ENCODE measurements at places on chromosomes 3 and 15.

- DNase-seq = no peak
Observed at GRCh38 chr3:150626148-150626930, 23.2 kb downstream of the SELENOT start.

DNA sequence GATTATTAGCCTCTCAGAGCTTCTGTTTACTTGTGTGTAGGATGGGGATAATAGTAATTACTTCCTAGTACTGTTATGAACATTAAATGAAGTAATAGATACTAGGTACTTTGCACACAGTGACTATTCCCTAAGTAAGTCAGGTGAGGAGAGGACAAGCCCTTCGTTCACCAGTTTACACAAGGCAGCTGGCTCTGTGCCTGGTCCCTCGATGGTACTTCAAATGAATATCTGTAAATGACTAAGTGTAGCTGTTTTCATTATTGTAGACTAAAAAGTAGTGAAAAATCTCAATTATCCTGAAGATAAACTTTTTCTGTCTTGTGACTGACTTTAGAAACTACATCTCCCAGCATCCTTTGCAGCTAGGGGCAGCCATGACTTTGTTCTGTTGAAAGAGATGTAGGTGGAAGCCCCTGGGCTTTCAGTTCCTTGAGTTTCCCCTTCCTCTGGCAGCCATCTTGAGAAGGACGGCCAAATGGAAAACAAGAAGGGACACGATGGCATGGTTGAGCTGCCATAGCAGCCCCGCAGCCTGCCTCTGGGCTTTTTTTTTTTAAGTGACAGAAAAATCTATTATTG lies 11.7 kb upstream of the WNT7A start:
- no peak for DNase-seq

DNA sequence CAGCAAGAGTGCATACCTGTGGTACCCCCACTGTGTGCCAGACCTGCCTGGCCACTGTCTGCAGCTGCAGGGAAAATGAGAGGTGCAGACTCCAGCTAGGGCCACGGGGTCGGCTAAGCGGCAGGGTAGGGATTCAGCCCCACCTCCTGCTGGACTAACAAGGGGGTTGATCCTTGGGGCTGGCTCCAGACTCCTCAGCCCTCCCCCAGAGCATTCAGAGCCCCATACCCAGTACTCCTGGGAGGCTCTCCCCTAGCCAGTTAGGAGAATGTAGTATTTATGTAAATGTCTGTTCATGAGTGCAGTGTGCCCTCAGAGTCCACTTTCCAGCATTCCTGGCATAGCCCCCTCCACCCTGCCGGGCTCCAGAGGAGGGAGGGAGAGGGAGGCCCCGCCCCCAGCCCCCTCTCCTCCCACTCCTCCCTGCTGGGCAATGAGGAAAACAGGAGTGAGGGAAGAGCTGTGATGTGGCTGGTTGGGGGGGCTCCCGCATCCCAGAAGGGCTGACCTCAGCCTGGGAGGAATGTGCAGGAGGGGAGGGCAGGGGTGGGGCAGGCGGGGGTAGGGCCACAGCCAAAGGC lies 4.5 kb upstream of the SEMA3B start:
- no peak for DNase-seq

GRCh38 chr15:58573270-58573669 lies 141.5 kb downstream of the LIPC start:
- no peak for DNase-seq

- DNase-seq = no peak
Observed at GRCh38 chr3:171173736-171174135, 147.2 kb upstream of the SLC2A2 start.

- no peak for DNase-seq
Observed at GRCh38 chr3:182567700-182568099, 225.6 kb upstream of the ATP11B start.

DNA sequence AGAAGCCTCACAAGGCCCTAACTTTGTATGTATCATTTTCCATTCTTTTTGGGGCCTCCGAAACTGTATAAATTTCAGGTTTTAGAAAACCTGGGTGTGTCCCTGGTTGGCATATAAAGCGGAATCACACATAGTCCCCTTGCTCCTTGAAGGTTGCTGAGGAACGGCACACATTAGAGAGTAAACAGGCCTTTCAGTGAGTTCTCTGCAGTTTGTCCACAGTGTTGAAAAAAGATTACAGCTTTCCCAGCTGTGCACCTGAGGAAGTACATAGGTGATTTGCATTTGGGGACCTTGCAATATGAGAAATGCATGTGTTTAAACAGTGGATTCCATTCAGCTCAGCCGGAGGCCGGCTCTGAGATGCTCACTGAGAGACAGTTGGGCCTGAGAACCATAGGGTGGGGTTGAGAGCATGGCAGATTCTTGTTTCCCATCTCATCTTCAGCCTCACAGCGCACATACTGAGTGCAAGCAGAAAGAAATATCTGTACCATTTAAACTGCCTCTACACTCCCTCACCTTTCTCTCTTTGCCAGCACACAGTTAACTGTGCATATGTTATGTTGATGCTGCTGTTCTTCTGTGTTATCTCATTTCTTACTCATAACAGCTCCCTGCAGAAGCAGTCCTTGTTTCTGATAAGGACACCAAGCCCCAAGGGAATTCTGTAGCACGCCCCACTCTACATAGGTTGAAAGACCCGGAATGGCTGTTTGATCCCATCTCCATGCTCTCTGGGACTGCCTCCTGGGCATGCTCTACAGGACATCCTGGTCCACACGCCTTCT lies 60.4 kb downstream of the BOC start:
- DNase-seq = no peak

DNA sequence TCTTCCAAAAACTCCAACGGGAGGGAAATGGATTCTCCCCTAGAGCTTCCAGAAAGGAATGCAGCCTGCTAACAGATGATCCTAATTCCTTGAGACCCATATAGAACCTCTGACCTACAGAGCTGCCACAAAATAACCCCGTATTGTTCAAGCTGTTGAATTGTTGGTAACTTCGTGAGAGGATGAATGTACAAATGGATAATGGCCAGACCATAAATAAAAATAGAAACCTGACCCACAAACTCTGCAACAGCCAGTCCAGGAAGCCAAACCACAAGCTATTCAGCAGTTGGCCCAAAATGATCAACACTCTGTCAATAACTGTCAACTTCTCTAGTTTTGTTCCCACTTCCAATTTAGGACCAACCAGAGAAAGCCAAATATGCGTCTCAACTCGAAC lies 414.0 kb upstream of the ZNF717 start:
- DNase-seq = no peak

GRCh38 chr3:123584284-123584987 lies 417 bp downstream of the HACD2 start:
- DNase-seq = peak; percentile 2

DNA sequence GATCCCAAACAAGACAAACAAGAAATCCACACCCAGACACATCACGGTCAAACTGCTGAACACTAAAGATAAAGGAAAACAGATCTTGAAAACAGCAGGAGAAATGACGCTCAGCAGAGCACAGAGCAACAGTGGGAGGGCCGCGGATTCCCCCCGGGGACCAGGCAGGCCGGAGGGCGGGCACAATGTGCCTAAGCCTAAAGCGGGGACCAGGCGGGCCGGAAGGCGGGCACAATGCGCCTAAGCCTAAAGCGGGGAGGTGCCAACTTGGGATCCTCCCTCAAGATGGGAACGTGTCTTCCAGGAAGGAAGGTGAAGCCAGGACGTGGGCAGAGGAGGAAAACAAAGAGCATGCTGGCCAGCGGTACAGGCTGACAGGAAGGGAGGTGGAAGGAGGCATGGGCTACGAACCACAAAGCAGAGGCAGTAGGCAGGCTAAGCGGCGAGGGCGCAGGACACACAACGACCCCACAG lies 31.1 kb downstream of the CYFIP1 start:
- DNase-seq = no peak

DNA sequence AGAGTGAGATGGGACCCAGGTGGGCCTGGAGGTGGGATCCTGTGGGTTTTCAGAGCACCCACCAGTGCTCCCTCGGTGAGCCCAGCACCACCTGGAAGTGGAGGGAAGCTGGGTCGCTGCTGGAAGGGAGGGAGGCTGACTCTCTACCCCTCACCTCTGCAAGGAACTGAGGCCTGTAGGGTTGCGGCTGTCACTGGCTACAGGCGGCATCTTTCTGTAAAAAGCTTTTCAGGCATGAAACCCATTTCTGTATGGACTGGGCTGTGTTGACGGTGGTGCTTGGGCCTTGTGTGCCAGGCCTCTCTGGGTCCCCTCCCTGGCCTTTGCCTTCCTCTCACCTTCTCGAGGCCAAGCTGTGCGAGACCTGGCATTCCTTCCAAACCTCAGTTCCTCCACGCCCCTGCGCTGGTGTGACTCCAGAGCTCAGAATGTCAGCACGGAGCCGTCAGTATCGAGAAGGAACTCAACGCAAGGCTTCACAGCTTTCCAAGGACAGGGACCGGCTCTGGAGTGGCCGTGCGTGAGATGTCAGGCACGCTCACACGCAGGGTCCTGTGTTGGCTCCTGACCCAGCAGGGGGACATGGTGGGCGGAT lies 16.6 kb downstream of the ABTB1 start:
- no peak for DNase-seq

- DNase-seq = no peak
Observed at GRCh38 chr3:59016930-59017616, 32.8 kb downstream of the CFAP20DC start.

- DNase-seq = no peak
Observed at GRCh38 chr3:110352841-110353604, 718.6 kb upstream of the NECTIN3 start.

- DNase-seq = no peak
Observed at GRCh38 chr3:112746675-112747280, 99.9 kb downstream of the CD200R1L start.

GRCh38 chr3:65130782-65131181 lies 443.0 kb upstream of the ADAMTS9 start:
- no peak for DNase-seq

Data from activated CD4-positive, alpha-beta T cell treated with anti-CD3 and anti-CD28 coated beads for 24 hours (primary cell).